ENCODE measurements at places on chromosomes 6 and 20.
A peak's percentile ranks its signal among the peaks of the same experiment; 100 is the strongest.

- no peak for DNase-seq
These were observed at the start of gene CLPSL2 for GRCh38 chr6:35776364-35777215. TSS of gene CLPSL2 (plus strand) at chr6:35776598. CDS start at chr6:35776619, 21 bp downstream.

GRCh38 chr6:17098538-17098937, 3.3 kb upstream of the STMND1 start:
- DNase-seq: no peak

GRCh38 chr20:56872620-56873458, 243.7 kb downstream of the TFAP2C start:
- no peak for DNase-seq

DNA sequence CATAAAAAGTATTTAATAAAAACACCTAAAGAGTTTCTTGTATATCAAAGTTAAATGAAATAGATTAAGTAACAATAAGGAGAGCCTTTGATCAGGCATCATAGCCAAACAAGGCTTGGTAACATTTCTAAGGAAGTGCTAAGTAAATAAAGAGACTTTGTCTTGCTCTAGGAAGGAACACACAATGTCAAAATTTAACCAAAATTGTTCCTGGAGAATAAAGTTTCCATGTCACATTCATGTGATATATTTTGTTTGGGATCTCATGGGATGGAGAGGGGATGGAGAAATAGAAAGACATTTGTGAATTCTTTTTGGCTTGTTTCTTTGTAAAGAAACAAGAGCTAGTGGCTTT, 201.9 kb upstream of the DTNBP1 start:
- no peak for DNase-seq

DNA sequence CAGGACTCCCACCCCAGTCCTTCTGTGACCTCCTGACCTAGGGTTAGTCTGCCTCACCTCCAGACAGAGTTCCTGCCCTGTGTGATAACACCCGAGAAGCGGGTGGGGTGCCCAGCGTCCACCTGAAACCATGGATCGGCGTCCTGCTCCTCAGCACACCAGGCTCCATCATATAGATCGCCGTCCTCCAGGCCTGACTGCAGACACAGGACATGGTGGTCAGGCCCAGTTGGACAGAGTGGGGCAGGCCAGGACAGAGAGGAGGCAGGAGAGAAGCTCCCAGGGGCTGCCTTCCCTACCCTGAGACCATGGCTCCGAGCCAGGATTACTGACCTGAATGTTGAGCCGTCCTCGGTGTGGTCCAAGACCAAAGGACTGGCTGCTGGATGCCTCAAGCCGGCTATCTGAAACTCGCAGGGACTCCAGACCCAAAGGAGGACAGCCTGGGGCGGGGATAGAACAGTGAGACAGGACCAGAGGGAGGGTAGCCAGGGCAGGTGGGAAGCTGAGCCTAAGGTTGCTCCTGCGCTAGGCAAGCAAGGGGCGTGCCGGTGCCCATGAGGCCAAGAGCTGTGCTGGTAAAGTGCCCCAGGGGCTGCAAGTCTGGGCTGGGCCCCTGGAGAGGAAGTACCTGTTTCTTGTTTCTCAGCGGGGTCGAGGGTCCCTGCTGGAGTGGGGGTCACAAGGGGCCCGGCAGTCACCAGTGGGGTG, 2.2 kb downstream of the CPXM1 start:
- no peak for DNase-seq

DNA sequence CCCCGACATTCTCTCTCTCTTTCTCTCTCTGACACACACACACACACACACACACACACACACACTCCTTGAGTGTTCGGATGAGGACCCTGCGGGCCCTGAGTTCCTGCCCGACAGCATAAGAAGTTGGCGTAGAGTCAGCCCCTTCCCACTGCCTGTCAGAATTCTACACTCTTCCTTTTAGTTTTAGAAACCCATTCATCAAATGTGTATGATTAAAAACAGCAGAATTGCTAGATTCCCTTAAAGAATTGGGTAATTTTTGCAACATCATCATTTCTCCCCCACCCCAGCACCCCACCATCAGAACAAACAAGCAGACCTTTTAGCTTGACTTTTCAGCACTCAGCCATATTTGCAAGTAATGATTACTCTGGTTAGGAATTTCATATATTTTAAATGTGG, 322.8 kb downstream of the FARS2 start:
- DNase-seq: no peak

DNA sequence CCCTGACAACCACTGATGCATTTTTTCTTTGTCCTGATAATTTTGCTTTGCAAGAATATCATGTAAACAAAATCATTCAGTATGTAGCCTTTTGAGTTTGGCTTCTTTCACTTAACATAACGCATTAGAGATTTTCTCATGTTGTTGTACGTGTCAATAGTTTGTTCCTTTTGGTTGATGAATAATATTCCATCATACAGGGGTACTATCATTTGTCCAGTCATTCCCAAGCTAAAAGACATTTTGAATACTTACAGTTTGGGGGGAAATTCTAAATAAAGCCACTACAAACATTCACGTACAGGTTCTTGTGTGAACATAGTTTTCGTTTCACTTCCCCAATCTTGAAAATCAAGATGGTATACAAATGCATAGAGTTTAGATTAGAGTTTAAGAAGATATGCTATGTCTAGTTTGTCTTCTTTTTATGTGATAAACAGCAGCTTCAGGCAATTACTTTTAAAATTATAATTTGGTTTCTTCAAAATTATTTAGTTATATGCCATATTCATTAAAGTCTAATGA, 5.2 kb downstream of the HAO1 start:
- DNase-seq: peak; percentile 18

GRCh38 chr6:901696-902460, 208.9 kb upstream of the EXOC2 start:
- no peak for DNase-seq

DNA sequence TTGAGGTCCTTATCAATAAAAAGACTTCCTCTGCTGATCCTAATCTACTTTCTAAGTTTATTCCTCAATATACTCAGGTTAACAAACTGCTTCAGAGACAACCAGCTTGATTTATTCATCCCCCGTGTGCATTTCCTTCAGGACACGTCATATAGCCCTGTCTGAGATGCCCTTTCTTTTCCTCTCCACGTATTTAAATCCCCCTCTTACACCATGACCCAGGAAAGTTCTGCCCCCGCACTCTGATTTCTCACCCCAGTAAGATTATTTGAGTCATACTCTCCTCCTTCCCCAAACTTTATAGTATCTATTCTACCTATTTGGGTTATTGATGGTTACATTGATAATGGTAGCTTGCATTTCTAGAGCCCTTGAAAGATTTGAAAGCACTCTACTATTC, 9.8 kb upstream of the CGA start:
- DNase-seq: no peak

DNA sequence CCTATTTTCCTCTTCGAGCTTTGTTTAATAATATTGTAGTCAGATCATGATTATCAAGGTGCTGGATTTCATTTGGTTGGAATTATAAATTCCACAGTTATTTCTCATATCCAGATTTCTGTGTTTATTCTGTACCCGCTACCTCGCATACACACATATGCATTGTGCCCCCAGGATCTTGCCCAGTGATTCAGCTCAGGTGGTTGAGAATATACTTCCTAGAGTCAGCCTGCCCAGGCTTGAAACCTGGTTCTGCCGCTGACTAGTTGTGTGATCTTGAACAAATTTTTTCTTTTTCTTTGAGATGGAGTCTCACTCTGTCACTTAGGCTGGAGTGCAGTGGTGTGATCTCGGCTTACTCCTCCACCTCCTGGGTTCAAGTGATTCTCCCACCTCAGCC, 14.7 kb downstream of the GINM1 start:
- no peak for DNase-seq

DNA sequence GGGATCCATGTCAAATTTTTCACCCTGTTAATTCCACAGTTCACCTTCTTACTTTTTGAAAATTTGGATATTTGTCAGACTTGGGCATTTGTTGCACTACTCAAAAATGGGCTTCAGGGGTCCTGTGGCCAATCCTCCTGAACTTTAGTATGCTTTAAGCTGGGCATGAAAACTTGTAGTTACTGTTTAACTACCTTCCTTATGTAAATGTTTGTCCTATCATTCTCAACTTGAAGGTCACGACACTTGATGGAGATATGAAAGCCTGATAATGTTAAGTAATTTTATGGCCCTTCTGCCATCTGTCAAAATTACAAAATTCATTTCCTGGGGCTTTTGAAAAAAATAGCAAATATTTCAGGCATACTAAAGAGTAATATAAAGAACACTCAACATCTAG, 4.2 kb upstream of the ZNF311 start:
- no peak for DNase-seq

All from inflammatory macrophage (primary cell).